Esophagus squamous epithelium (tissue), 5 donors: ENCODE measurements at places on chromosomes 13 and 19.

GRCh38 chr19:50964266-50964665 is 5.1 kb downstream of the KLK6 start:
- DNase-seq: no peak

GRCh38 chr13:112806739-112807652 is 117.2 kb downstream of the ATP11A start:
- DNase-seq: no peak

DNA sequence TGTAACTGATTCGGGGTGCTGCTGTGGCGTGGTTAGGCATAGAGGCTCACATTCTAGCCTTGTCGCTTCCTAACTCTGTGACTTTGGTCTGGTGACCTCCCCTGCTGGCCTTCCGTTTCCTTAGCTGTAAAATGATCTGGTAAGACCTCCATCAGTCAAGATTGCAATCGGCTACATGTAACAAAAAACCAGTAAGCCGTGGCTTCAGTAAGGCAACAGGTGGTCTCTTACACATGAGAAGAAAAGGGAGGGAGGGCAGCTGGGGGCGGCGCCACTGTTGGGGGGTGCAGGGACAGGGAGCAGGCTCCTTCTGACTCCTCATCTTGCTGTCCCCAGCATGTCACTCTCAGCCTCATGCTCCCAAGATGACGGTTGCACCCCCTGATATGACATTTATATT is 148.0 kb downstream of the SIPA1L3 start:
- DNase-seq: no peak

DNA sequence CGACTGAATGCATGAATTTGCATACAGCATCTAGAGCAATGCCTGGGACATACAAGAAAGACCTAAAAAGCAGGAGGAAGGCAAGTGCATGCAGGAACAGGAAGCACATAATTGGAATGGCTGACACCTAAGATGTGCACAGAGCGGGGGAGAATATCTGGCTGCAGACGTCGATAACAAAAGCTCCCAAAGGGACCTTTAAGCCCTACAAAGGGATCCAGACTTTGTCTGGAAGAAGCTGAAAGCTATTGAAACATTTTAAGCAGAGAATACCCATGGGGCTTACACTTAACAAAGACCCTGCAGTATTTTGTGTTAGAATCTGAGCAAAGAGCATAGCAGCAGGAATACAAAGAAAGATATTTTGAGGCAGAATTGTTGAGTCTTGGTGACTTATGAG is 107.4 kb upstream of the CLDN10 start:
- no peak for DNase-seq

- no peak for DNase-seq
Measured at GRCh38 chr19:871446-872265, 12.2 kb downstream of the CFD start.

- no peak for DNase-seq
Measured at GRCh38 chr13:65143920-65144319, 2086.2 kb downstream of the PCDH9 start.

GRCh38 chr13:113812178-113813040 is 51.5 kb downstream of the GAS6 start:
- DNase-seq: no peak

DNA sequence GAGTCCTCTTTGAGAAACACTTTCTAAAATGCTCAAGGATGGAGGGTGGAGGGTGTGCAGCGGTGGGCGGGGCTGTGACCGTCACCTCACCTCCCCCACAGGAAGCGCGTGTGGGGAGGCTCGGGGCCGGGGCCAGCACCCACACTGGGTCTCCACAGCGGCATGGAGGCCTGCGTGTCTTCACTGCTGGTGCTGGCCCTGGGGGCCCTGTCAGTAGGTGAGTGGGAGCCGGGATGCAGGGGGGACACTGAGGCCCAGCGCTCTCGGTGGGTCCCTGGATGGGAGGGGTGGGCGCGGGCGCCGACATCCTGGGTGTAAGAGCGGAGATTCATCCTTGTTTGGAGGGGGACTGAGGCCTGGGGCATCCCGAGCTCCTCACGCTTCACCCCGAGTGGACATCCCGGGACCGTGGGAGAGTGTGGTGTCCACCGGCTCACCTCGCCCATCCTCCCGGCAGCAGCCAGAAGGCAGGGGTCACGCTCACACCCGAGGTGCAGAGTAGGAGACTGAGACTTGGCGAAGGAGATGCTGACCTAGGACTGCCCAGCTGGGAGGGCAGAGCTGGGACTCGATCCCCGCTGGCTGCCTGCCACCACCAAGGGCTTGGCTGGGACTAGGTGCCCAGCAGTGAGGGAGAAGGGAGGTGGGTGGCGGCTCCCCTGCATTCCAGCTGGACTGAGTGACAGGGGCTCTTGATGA is at the start of gene GZMM:
TSS of gene GZMM (plus strand) at position 144 of the 699 bp plus-strand sequence. CDS start at position 163, 19 bp downstream.
- DNase-seq: no peak
